Left forelimb (tissue), 1 donor: ENCODE measurements at places on chromosomes 5 and 9.

DNA sequence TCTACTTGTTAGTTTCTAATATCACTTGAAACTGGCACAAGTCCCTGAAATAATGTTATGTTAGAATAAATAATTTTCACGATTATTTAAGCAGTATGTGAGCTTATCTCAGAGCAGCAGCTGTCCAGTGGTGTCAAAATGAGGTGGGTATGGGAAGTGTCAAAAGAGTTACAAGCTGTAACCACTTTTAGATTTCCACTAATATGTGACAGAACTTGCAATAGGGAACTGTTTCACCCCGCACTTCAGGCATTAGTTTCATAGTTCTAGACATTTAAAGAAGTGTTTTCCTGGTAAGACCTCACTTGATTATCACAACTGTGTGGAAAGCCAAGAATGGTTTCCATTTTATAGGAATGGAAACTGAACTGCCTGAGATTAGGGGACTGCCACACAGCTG lies 2.9 kb upstream of the ISCA1 start:
- no peak for DNase-seq

GRCh38 chr9:38003230-38003629 lies 65.8 kb downstream of the SHB start:
- no peak for DNase-seq

DNA sequence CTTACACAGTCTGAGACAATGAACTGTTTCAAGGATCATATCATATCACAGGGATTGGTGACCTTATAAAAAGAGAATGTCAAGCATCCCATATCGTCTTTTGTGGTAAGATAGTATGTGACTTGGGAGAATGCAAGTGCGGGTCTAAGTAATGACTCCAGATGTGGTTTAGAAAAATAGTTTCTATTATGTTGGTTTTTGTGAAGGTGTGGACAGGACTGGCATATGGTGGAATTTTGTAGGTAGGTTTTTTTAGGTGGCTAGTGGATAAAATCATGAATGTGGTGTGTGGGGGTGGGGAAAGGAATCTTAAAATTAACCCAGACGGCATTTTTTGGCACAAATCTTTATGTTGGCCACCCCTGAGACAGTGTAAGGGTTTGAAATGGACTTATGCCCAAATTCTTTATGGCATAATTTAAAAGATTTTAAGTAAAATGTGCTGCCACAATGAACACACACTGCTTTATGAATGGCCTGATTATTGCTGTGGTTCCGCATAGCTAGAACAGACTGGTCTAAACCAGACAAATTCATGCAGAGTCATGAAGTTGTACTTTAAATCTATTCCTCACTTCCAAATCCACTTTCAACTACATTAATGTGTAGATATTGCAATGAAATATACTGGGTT lies 204.8 kb upstream of the HAPLN1 start:
- DNase-seq = no peak

DNA sequence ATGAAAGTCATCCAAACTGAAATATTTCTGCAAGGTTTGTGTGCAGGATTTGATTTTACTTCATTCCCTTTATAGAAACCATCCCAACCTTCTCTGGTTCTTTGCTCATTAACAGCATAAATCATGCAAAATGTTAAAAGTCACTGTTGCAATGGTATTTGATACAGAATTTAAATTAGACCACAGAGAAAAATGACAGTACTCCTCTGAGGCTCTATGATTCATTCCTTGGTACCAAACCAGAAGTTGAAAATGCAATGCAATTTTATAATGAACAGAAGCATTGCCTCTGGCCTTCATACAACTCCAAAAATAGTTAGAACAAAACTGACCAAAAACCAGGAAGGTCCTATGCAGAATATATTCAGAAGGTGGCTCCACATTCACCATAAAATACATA lies 607.1 kb downstream of the TLE1 start:
- DNase-seq = no peak

- no peak for DNase-seq
Observed at GRCh38 chr5:123659011-123659410, 147.0 kb downstream of the CSNK1G3 start.

DNA sequence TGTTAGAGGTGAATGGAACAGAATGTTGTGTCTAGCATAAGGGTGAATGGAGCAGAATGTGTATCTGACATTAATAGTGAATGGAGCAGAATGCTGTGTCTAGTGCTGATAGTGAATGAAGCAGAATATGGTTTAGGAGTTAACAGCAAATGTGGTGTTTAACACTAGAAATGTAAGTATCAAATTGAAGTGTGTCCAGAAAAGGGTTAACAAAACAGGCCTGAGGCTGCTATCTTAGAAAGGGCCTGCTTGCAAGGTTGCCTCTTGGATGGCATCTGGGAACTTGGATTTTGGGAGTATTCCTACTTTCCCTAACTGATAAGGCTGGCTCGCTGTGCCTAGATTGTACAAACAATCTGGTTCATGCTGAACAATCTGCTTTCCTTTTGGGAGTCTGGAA lies 76.1 kb downstream of the G3BP1 start:
- DNase-seq = no peak

DNA sequence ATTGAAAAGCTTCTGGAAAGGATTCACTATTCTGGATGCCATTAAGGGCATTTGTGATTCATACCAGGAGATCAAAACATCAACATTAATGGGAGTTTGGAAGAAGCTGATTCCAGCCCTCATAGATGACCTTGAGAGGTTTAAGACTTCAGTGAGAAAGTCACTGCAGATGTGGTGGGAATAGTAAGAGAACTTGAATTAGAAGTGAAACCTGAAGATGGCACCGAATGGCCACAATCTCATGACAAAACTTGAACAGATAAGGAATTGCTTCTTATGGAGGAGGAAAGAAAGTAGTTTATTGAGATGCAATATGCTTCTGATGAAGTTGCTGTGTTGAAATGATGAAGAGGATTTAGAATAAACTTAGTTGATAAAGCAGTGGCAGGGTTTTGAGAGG lies 254.6 kb upstream of the SLC24A2 start:
- DNase-seq = no peak

DNA sequence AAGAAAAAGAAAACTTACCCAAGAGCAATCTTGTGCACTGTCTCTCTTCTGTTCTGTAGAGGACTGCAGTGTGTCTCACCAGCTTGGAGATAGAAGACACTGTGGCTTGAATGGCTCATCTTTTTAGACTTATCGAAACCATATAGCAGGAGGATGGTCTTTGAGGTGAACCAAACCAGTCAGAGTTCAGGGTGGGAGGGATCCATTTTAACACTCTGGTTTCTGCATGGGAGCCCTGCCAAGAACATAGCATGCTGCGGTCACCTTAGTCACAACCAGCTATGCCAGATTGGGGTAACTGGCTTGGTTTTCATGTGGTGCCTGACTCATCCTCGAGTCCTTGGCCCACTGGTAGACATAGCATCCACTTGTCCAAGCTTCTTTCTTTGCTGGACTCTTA lies 135.1 kb downstream of the PAPPA start:
- no peak for DNase-seq

- no peak for DNase-seq
Observed at GRCh38 chr5:72503888-72504491, 3.2 kb downstream of the ZNF366 start.

- DNase-seq = no peak
Observed at GRCh38 chr5:158832096-158832685, 267.5 kb downstream of the EBF1 start.

GRCh38 chr9:80440724-80441123 lies 869.0 kb downstream of the TLE4 start:
- DNase-seq = no peak

DNA sequence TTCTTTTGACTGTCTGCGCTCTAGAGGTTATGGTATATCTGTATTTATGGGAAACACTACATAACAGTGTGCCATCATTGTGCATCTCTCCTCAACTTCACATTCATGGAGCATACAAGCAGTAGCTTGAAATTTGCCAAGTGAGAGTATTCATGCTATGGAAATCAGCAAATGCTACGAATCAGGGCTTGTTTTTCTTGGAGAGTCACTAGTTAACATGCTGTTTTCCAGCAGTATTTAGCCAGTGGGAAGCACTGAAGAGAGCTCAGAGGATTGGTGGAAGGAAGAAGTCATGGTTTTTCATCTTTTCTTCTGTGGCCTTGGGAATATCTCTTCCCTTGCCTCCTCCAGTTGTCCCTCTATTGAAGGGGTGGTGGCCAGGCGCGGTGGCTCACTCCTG lies 303.0 kb downstream of the PSAT1 start:
- no peak for DNase-seq

DNA sequence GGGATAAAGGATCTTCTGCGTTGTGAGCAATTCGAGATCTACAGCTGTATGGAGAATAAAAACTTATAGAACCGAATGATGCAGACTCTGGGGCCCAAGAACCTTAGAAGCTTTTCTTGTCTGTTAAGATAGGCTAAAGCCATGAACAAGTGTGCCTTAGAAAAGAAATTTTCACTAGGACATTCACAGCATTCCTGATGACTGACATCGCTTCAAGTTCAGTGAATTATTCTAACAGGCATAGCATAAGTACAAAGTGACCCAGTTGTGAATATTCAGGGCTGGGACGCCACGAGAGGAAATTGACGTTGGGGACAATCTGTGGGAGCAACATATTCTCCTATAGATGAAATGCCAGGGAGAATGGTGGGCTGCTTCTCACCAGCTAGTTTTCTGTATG lies 32.0 kb upstream of the PANK3 start:
- DNase-seq = no peak

DNA sequence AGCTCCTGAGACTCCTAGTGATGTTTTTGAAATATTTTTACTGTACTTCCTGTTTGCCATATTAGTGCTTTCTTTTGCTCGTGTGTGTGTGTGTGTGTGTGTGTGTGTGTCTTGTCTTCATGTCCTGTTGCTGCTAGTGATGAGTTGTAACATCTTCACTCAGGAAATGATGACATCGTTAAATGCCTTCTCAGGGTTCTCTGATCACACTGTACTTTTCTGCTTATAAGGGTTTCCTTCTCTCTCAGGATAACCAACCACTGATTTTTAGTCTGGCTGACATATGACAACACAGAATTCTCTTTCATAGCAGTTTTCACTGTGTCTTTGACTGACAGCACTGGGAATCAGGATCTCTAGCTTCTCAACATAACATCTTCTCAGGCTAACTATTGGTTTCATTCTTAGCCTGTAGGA lies 16.1 kb downstream of the SV2C start:
- no peak for DNase-seq

- no peak for DNase-seq
Observed at GRCh38 chr5:176319827-176320554, 41.6 kb downstream of the KIAA1191 start.

- DNase-seq = no peak
Observed at GRCh38 chr9:136840140-136840876, 2.0 kb upstream of the AJM1 start.

DNA sequence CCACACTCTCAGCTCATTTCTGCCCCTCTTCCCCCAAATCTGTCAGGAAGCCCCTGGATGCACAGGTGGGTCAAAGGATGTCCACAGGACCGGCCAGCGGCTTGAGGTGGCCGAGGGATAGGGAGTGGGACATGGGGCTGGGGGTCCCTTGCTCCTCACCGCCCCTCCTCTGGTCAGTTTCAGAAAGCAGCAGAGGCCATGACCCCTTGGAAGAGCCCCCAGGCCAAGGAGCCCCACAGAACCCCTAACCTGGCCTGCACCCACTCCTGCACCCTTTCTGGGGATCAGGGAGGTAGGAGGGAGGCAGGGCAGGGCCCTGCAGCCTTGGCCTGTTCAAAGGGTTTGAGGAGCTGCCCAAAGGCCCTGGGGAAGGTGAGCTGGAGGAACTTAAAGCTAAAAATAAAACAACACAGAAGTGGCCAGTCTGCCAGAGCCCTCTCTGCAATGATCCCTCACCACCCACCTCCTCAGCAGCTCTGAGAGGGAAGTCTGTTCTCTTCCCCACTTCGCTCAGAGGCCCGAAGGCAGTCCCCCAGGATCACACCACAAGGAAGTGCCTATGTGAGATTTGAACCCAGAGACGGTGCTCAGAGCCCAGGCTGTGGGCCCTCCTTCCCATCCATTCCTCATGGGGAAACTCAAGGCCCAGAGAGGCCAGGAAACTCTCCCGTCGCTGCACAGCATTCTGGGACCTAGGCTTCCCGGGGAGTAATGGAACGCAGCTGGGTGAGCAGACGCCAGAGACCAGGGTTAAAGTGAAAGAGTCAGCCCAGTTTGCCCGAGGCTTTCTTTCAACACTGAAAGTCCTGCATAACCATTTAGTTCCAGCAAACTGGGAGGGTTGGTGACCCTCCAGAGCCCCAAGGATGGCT lies 910 bp downstream of the ENG start:
- DNase-seq = no peak

- no peak for DNase-seq
Observed at GRCh38 chr5:139660105-139660922, 12.2 kb downstream of the CXXC5 start.

DNA sequence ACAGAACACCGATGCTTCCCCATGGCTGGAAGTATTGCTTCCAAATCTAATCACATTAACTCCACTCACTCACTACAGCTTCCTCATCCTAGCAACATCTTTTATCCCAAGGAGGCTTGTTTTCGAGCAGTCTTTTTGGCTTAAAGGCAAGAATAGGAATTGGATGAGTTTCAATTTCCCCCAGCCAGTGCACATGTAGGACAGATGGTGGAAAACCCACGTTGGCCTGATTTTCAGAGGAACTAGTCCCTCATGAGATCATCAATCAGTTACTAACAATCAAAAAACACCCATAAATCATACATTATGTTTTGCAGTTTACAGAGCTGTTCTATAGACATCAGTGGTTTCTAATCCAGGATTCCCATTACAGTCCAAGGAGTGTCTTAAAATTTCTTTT lies 48.5 kb upstream of the AGXT2 start:
- no peak for DNase-seq

GRCh38 chr5:6436715-6437331 lies 11.8 kb upstream of the UBE2QL1 start:
- no peak for DNase-seq

- no peak for DNase-seq
Observed at GRCh38 chr5:67028941-67029340, 167.7 kb downstream of the CD180 start.

DNA sequence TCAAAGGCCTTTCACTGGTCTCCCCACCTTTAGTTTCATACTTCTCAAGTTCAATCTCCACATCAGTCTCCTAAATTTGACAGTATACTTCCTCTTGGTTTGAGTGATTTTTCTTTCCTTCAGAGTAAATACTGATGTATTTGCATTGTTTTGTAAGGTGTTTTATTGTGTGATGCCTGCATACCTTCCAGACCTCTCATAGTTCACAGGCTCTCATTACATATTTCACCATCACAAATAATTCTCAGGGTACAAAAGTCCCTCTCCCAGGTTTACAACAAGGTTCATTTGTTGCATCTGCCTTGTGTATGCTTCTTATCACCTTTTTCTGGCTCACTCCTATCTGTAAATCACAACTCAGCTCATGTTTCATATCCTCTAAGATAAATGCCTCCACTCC lies 22.2 kb upstream of the TUSC1 start:
- DNase-seq = no peak
